ENCODE measurements at places on chromosomes 12 and 14. TPM values are rescaled to one million over a fixed set of nuclear protein-coding genes. Genes with fewer than 3 reads are reported as not detected.

Gene TAS2R19
- total RNA-seq, result 5.3 TPM

Gene ST8SIA1
- total RNA-seq, result 10.9 TPM

Gene HOXC6
- not detected for total RNA-seq

Gene CFAP73
- not detected for total RNA-seq

Gene INSM2
- total RNA-seq, result not detected

Gene TNS2
- 179 TPM for total RNA-seq

Gene FERMT2
- total RNA-seq, result 364 TPM

Gene TUNAR
- total RNA-seq, result not detected

Gene EEF1AKMT3
- 10.8 TPM for total RNA-seq

Gene DPF3
- total RNA-seq, result 0.13 TPM

Gene WNT1
- not detected for total RNA-seq

Gene SLC25A47
- not detected for total RNA-seq

Gene FRMD6
- total RNA-seq, result 53.6 TPM

Gene GDF3
- not detected for total RNA-seq

Gene RBM19
- 36.1 TPM for total RNA-seq

Gene SIX6
- total RNA-seq, result not detected

Gene KRT82
- not detected for total RNA-seq

Gene DTX1
- total RNA-seq, result 9.5 TPM

Gene MARK3
- 65.3 TPM for total RNA-seq

Gene RAD52
- total RNA-seq, result 12.5 TPM

Gene TESPA1
- total RNA-seq, result 3.2 TPM

Gene MYO1A
- 0.54 TPM for total RNA-seq

Gene TMEM179
- 0.46 TPM for total RNA-seq

Gene OTX2
- not detected for total RNA-seq
